Suppressor macrophage (primary cell): ENCODE measurements at places on chromosomes 5 and 9.

DNA sequence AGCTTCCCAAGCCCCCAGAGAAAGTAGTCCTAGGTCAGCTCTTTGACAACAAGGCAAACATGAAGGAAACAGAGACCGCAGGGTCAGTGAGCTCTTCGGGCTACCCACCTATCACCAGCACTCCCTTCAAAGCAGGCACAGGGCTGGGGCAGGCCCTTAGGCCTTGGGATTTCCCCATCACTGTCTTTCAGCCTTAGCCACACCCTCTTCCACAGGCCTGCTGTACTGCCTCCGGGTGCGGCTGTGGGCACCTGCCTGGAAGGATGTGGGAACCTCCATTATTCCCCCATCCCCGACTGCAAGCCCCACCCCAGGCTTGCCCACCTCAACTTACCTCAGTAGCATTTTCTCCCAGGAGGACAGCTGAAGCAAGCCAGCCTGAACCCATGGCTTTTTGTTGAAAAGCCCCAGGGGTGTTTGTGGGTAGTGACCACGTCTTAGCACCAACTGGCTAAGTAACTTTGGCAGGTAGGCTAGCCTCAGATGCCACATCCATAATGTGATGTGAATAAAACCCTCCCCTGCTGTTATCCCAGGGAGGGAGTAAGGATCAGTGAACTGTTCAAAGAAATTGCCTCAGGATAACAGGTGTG, 100.2 kb downstream of the PIK3R1 start:
- DNase-seq, result peak; percentile 42

- no peak for DNase-seq
Observed at GRCh38 chr5:168796593-168797580, 217.7 kb upstream of the PANK3 start.

DNA sequence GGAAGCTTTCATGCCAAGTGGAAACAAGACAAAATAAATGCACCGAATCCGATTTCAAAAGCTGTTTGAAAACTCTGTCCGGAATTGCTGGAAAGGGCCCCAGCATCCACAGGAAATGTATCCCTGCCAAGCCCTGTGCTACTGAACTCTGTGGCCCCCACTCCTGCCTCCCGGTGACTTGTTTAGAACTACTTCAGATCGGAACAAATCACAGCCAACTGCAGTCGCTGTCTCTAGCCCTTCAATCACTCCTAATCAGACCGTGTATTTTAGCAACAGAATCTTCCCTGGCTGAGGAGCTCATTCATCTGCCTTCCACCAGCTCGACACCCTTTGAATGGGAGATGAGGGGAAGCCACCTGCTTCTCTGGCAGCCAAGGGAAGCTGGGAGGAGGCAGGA, 94.1 kb downstream of the KCNIP1 start:
- DNase-seq, result no peak

DNA sequence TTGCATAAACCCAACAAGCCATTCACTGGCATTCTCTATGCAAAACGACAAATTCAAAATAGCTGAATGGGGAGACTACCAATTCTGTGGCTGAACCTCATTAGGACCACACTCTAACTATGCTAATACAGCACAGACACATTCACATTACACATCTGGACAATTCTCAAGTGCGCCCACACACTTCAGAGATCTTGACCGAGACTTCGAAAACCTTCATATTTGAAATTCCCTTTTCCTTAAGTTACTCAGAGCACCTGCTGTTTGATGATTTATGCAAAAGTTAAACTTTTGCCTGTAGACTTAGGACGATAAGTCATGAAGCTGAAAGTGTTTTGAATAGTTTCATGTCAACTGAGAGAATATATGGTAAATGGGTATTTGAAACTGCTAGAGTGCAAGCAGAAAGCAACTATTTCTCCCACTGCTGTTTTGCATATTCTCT, 111.9 kb downstream of the FBN2 start:
- DNase-seq, result no peak

- DNase-seq, result no peak
Observed at GRCh38 chr9:19180991-19181390, 49.5 kb upstream of the DENND4C start.

GRCh38 chr5:111548992-111549649, 36.8 kb upstream of the STARD4 start:
- DNase-seq, result no peak

- no peak for DNase-seq
Observed at GRCh38 chr9:121921444-121921843, 171.7 kb downstream of the TTLL11 start.

DNA sequence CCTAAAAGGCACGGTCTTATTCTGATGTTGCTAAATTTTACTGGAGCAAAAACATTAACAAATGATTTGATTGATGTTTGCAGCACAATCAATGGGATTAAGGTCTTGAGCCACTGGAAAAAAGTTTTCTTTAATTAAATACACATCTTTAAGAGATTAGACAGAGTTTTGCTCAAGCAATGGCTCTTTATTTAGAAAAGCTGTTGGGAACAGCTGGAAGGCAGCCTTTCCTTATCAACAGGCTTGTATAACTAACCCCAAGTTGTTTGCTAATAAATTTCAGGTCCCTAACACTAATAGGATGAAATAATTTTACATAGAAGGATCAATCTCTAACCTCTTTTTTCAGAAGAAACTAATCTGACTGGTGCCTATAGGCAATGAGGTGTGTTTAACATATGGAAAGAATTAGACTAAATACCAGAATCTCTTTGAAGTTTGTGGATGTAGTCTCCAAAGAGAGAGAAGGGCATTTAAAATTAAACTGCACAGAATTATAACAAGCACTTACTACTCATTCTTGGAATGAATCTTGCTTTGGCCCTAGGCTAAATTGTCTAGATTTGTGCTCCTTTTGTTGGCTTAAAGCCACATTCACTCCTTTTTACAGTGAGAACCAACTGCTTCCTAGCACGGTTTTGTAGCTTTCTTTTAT, 67.3 kb upstream of the TNFAIP8 start:
- DNase-seq, result no peak

- DNase-seq, result no peak
Observed at GRCh38 chr9:24036459-24036858, 210.4 kb upstream of the ELAVL2 start.

GRCh38 chr5:172733131-172733973, 37.6 kb downstream of the DUSP1 start:
- DNase-seq, result peak; percentile 36

DNA sequence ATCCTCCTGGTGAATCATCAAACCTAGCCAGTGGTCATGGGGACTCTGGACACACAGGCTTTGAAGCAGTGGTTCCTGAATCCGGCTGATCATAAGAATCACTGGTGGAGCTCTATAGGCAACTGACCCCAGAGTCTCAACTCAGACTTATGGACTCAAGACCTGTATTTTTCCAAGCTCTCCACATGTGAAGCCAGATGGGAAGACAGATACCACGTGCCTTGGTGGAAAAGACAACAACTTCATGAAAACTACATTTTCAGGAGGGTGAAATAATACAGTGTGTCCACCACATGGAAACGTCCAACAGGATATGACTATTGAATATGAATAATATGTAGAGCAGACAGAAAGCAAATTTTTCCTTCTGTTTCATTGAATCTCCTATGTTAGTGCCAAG, 33.7 kb downstream of the GABRP start:
- DNase-seq, result no peak

DNA sequence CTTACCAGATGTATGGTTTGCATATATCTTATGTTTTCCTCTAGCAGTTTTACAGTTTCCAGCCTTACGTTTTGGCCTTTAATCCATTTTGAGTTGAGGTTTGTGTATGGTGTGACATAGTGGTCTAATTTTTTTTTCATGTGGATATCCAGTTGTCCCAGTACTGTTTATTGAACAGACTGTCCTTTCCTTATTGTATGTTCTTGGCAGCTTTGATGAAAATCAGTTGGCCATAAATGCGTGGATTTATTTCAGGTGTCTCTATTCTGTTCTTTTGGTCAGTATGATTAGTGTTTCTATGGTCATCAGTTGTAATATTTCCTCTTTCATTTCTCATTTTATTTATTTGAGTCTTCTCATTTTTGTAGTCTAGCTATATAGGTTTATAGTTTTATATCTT, 42.4 kb downstream of the SRFBP1 start:
- no peak for DNase-seq

- no peak for DNase-seq
Observed at GRCh38 chr5:169216866-169217265, 84.1 kb downstream of the SLIT3 start.

GRCh38 chr5:4295663-4296339, 700.2 kb downstream of the IRX1 start:
- no peak for DNase-seq

GRCh38 chr5:151357792-151358191, 10.4 kb upstream of the SLC36A2 start:
- DNase-seq, result peak; percentile 8

- DNase-seq, result no peak
Observed at GRCh38 chr5:53257806-53258373, 148.3 kb upstream of the MOCS2 start.

DNA sequence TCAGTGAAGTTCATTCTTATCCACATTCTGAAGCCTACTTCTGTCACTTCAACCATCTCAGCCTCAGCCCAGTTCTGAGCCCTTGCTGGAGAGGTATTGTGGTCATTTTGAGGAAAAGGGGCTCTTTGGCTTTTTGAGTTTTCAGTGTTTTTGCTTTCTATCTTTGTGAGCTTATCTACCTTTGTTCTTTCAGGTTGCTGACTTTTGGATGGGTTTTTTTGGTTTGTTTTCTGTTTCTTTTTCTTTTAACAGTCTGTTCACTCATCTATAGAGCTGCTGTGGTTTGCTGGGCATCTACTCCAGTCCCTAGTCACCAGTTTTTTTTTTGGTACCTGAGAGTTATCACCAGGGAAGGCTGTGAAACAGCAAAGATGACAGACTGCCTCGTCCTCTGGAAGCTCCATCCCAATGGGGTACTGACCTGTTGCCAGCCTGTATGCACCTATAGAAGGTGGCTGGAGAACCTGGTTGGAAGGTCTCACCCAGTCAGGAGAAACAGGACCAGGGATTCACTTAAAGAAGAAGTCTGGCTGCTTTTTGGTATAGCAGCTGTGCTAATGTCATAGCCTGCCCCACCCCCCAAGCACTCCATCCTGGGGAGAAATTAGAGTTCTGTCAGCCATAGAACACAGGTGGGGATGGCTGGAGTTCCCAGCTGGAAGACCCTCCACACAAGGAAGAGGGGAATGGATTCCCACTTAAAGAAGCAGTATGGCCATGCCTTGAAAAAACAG, 138.6 kb upstream of the TSLP start:
- no peak for DNase-seq

GRCh38 chr5:116135344-116135743, 50.5 kb downstream of the COMMD10 start:
- no peak for DNase-seq

GRCh38 chr5:164708831-164709230, 1203.4 kb downstream of the MAT2B start:
- DNase-seq, result no peak

DNA sequence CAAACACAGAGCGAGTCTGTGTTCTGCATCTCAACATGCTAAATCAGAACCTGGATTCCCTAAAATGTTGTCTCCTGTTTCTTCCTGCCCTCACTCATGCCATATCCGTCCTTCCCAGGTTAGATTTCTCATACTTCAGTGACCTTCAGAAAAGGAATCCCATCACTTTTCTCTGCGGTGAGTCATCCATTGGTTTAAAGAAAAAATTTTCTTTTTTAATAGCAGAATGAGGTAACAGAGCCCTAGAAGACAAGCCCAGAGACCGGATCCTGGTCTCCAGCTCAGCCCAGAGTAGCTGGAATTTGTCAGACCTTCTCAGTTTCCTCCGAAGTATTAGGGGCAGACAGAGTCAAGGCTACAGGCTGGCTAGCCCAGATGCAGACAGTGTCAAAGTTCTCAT, 143.2 kb upstream of the DMRT1 start:
- DNase-seq, result no peak

GRCh38 chr9:100499460-100499859, 26.5 kb downstream of the TMEFF1 start:
- no peak for DNase-seq

DNA sequence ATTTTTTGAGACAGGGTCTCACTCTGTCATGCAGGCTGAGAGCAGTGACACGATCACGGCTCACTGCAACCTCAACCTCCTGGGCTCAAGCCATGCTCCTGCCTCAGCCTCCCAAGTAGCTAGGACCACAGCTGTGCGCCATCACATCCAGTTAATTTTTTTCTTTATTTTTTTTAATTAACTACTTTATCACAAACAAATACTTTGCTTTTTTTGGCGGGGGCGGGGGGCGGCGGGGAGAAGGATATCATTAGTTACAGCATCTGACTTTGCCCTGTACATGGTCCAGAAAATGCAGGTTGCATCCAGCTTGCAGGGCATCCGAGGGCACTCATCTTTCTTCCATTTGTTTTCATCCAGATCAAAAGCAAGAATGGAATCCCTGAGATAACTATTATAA, 201.8 kb upstream of the IER5L start:
- DNase-seq, result no peak
